ENCODE measurements at places on chromosomes 1 and 21. TPM values are rescaled to one million over a fixed set of nuclear protein-coding genes. Genes with fewer than 3 reads are reported as not detected.

The FGGY gene
- polyA plus RNA-seq = 9.8 TPM

The KPRP gene
- not detected for polyA plus RNA-seq

The IFI44L gene
- polyA plus RNA-seq = not detected

The SAMD13 gene
- 4.9 TPM for polyA plus RNA-seq

The ANKRD35 gene
- 0.77 TPM for polyA plus RNA-seq

The CD1D gene
- 6.3 TPM for polyA plus RNA-seq

The PTGFR gene
- polyA plus RNA-seq = not detected

The AADACL3 gene
- polyA plus RNA-seq = not detected

GRCh38 chr1:19368964-19369363 is 56.8 kb downstream of the SLC66A1 start:
- H3K36me3 ChIP-seq = no peaks in the 10 kb centered on the region
- no peak overlapping the region for H3K27ac ChIP-seq
- H3K4me1 ChIP-seq = no peaks in the 10 kb centered on the region
- no peak for DNase-seq

- H3K27me3 ChIP-seq = no peaks in the 10 kb centered on the region
- H3K27ac ChIP-seq = no peak overlapping the region
- H3K4me3 ChIP-seq = no peak overlapping the region
- H3K36me3 ChIP-seq = no peaks in the 10 kb centered on the region
Observed at GRCh38 chr1:98314601-98315000, 346.9 kb upstream of the SNX7 start.

GRCh38 chr1:186578325-186579016 is 101.8 kb downstream of the PTGS2 start:
- H3K27me3 ChIP-seq = no peaks in the 10 kb centered on the region
- no peaks in the 10 kb centered on the region for H3K4me1 ChIP-seq
- DNase-seq = no peak
- H3K4me3 ChIP-seq = no peak overlapping the region

DNA sequence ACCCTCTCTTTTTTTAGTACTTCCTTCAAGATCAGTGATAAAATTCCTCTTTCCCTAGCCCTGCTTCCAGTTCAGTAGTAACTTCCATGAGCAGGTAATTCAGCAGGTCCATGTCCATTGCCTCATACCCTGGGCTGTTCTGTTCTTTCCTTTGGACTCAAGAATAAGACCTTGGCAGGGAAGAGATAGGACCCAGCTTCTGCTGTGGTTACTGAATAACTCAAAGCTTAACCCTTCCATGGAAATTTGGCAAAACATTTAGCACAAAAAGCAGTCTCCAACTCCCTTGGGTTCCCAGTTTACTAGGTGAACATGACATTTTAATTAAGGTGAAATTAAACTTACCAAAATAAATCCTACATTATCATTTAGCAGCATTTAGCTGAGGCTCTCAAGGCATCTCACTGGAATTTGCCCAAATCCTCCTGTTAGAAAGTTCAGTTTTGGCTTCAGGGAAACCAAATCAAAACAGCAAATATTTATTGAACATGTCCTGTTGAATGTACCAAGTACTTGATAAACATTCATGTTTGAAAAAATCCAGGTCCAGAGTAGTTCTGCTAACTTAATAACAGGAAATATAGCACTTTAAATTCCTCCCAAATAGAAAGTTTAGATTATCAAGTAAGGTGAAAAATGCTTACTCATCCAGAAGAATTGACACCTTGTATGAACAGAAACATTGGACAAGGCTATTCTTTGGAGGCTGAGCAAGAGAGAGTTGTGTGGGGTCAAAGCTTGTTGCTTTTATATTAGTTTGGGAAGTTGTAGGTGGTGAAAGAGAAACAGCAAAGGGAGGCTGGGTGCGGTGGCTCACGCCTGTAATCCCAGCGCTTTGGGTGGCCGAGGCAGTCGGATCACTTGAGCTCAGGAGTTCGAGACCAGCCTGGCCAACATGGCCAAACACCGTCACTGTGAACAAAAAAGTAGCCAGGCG is 8.4 kb upstream of the SERPINC1 start:
- H3K4me3 ChIP-seq = no peak overlapping the region
- no peak overlapping the region for H3K27ac ChIP-seq
- DNase-seq = no peak
- H3K4me1 ChIP-seq = no peaks in the 10 kb centered on the region

DNA sequence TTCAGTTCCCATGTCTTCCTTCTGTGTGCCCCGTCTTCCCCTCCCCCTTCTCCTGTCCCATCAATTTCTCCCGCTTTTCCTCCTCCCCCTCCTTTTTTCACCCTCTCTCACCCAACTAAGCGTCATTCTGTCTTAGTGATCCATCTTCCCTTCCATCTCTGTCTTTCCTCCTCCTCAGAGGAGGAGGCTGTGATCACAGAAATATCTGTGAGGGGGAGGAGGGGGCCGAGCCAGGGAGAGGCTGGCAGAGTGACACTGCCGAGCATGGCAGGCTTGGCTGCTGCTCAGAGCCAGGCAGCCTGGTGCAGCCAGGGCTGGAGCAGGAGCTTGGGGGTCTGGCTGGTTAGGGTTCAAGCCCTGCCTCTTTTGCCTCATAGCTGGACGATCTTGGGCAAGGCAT is 7.6 kb downstream of the HTR6 start:
- no peak for DNase-seq
- no peaks in the 10 kb centered on the region for H3K4me1 ChIP-seq
- no peak overlapping the region for H3K4me3 ChIP-seq
- H3K27ac ChIP-seq = no peak overlapping the region
- no peaks in the 10 kb centered on the region for H3K36me3 ChIP-seq
- H3K27me3 ChIP-seq = peaks cover 55% of the 10 kb centered on the region

DNA sequence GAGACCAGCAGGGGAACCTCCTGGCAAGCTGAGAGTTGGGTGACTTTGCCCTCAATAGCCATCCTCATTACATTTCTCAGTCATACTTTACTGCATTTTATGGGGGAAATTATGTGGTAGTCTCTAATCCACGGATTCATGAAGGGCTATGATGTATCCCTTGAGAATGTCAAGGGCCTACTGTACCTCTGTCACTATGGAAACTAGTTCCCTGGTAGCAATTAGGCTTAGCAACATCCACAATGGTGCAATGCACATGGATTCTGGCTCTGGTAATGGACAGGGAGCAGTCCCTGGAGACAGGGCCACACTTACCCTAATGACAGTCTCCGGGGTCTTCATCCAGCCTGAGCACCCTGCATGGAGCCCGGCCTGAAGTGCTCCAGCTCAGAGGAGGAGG is 26.5 kb downstream of the LRRN2 start:
- no peak for DNase-seq
- no peak overlapping the region for H3K27ac ChIP-seq
- H3K4me1 ChIP-seq = no peaks in the 10 kb centered on the region
- H3K27me3 ChIP-seq = no peaks in the 10 kb centered on the region

DNA sequence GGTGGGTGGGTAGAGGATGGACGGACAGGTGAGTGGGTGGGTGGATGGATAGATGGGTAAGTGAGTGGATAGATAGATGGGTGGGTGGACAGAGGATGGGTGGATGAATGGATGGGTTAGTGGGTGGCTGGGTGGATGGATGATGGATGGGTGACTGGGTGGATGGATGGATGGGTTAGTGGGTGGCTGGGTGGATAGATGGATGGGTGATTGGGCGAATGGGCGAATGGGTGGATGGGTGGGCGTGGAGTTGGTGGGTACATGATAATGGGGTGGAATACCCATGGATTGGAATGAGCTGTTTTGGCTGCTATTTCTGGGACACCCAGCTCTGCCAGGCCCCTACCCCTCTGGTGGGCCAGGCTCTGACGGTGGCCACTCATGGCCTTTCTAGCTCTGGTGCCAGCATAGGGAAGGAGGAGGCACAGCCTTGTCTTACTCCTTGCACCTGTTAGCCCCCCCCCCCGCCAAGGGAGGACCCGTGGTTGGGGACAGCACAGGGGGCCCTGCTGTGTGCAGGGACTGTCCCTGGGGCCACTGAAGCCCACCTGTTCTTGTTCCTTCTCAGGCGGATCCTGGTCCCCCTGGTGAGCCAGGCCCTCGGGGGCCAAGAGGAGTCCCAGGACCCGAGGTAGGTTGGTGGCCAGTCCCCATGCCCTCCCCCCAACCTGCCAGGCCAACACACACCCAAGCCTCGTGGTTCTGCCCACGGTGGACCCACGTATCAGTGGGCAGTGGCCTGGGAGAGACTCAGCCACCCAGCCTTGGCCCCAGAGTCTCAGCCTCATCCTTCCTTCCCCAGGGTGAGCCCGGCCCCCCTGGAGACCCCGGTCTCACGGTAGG is 26.4 kb downstream of the COL6A2 start:
- H3K27ac ChIP-seq = no peak overlapping the region
- peaks cover 22% of the 10 kb centered on the region for H3K4me1 ChIP-seq
- DNase-seq = no peak
- no peaks in the 10 kb centered on the region for H3K27me3 ChIP-seq
- no peaks in the 10 kb centered on the region for H3K36me3 ChIP-seq

DNA sequence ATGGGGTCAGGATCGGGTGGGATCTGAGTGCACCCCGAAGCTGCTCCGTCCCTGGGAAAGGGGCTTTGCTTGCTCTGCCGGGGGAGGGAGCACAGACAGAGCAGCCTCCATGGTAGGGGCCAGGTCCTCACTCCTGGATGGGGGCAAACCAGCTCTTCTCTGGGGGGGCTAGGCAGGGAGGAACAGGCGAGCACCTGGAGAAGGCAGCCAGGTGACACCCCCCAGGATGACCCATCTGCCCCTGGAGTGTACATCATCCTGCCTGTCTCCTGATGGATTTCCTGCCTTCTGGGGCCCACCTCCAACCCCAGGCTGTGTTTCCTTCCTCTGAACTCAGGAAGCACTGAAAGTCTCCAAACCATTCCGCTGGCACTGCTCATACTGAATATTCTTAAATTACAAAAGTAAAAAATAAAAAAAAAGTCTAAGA is 248.0 kb downstream of the RHOU start:
- DNase-seq = no peak
- no peaks in the 10 kb centered on the region for H3K27me3 ChIP-seq
- H3K27ac ChIP-seq = no peak overlapping the region
- H3K36me3 ChIP-seq = no peaks in the 10 kb centered on the region

DNA sequence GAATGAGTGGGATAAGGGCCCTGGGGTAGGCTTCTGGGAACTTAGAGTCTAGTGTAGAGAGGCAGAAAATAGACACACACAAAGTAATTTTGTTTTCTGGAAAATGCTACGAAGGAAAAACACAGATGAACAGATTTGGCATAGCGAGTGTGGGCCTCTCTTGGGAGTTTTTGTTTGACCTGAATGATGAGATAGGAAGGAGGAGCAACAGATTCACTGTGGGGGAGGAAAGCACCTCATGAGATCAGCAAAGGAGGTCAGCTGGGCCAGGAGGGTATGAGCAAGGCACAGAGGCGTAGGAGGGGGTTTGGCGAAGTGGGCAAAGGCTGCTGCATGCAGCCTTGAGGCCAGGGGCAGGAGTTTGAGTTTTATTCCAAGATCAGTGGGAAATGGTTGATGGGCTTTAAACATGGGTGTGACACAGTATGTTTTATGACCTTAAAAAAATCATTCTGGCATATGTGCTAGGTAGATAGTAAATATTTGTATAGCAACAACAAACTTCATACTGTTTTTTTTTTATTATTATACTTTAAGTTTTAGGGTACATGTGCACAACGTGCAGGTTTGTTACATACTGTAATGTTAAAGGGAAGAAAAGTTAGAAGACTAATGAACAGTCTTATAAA is 57.9 kb downstream of the FGGY start:
- no peak overlapping the region for H3K4me3 ChIP-seq
- H3K27me3 ChIP-seq = no peaks in the 10 kb centered on the region
- H3K4me1 ChIP-seq = no peaks in the 10 kb centered on the region
- H3K27ac ChIP-seq = no peak overlapping the region
- H3K36me3 ChIP-seq = no peaks in the 10 kb centered on the region

GRCh38 chr1:219858980-219859379 is 69.4 kb downstream of the SLC30A10 start:
- no peak for DNase-seq
- H3K27ac ChIP-seq = no peak overlapping the region
- no peaks in the 10 kb centered on the region for H3K27me3 ChIP-seq
- no peak overlapping the region for H3K4me3 ChIP-seq
- H3K4me1 ChIP-seq = no peaks in the 10 kb centered on the region
- H3K36me3 ChIP-seq = no peaks in the 10 kb centered on the region

DNA sequence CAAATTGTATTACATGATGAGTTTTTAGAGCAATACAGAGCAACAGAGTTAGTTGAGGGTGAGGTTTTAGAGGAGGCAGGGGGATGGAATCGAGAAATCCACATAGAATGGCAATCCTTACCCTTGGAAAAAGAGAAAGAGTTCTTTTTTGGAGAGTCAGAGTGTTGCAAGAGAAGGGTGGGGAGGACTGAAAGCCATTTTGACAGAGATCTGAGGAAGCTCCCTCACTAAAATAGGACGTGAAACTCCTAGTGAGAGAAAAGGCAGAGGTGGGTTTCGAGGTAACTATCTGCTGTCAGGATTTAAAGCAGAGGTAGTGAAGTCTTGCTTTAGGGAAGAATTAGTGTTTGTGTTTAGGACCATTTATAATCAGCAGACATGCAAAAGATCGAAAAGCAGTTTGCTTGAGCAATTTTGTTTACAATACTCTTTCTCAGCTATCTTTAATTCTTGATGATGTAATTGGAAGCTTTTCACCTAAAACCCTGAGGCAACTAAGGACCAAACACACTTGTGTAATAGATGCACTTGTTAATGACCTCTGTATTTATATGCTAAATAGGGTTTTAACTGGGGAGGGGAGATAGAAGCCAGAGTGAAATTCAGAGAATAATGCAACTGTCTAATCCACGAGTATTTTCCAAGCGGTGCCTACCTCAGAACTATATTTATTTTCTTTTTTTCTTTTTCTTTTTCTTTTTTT is 20.0 kb downstream of the ADAMTS5 start:
- H3K4me3 ChIP-seq = no peak overlapping the region
- H3K36me3 ChIP-seq = no peaks in the 10 kb centered on the region
- H3K27ac ChIP-seq = no peak overlapping the region
- DNase-seq = no peak
- H3K27me3 ChIP-seq = no peaks in the 10 kb centered on the region

DNA sequence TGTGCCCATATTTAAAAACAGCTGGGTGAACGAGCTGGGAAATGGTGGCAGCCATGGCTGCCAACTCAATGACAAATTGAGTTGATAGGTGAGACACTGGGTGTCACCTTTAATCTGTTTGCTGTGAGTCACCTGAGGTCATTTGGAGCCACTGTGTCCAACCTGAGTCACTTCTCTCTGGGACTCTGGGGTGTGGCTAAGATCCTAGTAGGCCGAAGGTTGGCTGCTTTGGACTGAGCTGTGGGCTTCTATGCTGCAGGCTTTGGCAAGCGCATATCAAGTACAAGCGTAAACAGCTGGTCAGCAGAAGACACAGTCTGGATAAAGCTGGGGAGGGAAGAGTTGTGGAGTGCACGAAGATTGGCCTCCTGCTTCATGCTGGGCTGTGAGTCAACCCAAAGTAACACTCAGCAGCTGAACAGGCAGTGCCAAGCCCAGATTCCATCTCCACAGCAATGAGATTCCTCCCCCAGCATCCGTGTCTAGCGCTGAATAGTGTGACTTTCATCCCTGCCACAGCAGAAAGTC is 24.0 kb downstream of the TEX35 start:
- DNase-seq = no peak
- H3K27ac ChIP-seq = no peak overlapping the region
- no peaks in the 10 kb centered on the region for H3K36me3 ChIP-seq
- H3K4me3 ChIP-seq = no peak overlapping the region
- no peaks in the 10 kb centered on the region for H3K27me3 ChIP-seq

- no peak overlapping the region for H3K4me3 ChIP-seq
- DNase-seq = no peak
- no peaks in the 10 kb centered on the region for H3K36me3 ChIP-seq
- no peak overlapping the region for H3K27ac ChIP-seq
- no peaks in the 10 kb centered on the region for H3K27me3 ChIP-seq
Observed at GRCh38 chr1:112638110-112638428, 18.4 kb downstream of the CAPZA1 start.

- H3K4me1 ChIP-seq = no peaks in the 10 kb centered on the region
- H3K4me3 ChIP-seq = no peak overlapping the region
- DNase-seq = no peak
- peaks cover 94% of the 10 kb centered on the region for H3K27me3 ChIP-seq
- no peaks in the 10 kb centered on the region for H3K36me3 ChIP-seq
Observed at GRCh38 chr1:50972766-50973165, 2.7 kb downstream of the CDKN2C start.
